WTC11 (cell line): ENCODE measurements at places on chromosomes 4 and X. TPM values are rescaled to one million over a fixed set of nuclear protein-coding genes. Genes with fewer than 3 reads are reported as not detected.

MAGEA4 gene
- 3.2 to 11.4 TPM (median 11.3 TPM) in 3 replicates for total RNA-seq

DNA sequence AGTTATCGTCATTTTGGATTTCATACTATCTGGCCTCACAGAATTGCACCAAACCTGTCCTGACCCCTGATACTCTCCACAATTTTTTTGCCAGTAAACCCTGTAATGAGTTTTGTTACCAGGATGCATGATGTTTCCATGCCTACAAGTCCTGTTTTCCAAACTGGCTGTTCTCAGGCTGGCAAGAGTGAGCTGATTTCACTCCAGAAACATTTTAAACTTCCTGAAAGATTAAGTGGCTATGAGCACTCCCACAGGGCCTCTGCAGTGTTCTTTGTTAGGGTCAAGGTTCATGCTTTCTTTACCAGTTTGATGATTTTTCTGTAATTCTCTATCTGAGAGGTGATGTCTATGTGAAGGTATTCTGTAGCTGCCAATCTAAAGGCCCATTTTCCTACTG, 31.7 kb upstream of the PDLIM3 start:
- H3K4me3 ChIP-seq = no peak overlapping the region
- H3K4me1 ChIP-seq = peaks cover 5% of the 10 kb centered on the region
- no peaks in the 10 kb centered on the region for H3K27me3 ChIP-seq
- peaks cover 16% of the 10 kb centered on the region for H3K36me3 ChIP-seq
- no peak for DNase-seq
- H3K27ac ChIP-seq = no peak overlapping the region

- H3K4me3 ChIP-seq = no peak overlapping the region
- H3K36me3 ChIP-seq = peaks cover 39% of the 10 kb centered on the region
- H3K27me3 ChIP-seq = no peaks in the 10 kb centered on the region
- peaks cover 30% of the 10 kb centered on the region for H3K4me1 ChIP-seq
Observed at GRCh38 chr4:188008377-188008776, 12.8 kb downstream of the ZFP42 start.

DNA sequence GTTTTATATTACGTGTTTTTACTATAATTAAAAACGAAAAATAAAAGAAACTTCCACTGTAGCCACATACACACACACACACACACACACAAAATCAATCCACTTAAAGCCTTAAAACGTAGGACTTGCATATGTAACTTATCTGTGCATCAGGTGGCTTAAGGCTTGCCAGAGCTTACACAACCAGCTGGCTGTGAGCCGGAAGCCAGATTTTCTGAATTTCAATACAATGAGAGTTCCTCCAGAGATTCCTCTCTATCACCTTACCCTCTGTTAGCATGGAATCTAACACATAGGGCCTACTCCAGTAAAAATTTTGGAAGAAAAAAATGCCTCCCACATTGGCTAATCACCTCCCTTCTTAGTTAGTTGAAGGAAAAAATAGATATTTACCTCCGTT, 27.9 kb upstream of the SLITRK4 start:
- H3K27me3 ChIP-seq = no peaks in the 10 kb centered on the region
- H3K27ac ChIP-seq = no peak overlapping the region

NAT8L gene
- 19.7 to 20.2 TPM (median 20.0 TPM) in 3 replicates for total RNA-seq

PABPC1L2A gene
- total RNA-seq = 0.39 to 1.1 TPM (median 0.83 TPM) in 3 replicates

DNA sequence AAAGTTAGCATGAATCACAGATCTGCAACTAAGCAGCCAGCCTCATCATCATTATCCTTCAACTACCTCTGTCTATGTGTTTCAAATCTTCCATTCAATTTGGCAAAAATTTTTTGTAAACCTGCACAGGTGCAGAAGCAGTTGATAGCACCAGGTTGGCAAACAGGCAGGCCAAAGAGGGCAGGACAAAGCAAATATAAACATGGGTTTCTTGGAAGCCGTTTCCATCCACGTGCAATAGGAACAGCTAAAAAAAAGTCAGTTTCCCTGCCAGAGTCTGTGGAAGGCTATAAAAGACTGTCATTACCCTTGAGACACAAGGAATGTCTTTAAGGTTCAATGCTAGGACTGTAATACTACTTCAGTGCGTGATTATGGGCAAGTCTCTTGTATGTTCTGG, 253.2 kb downstream of the PDHA2 start:
- 0 out of 2 replicates have a peak, but pooled peaks cover 3% of the 10 kb centered on the region for H3K4me1 ChIP-seq
- H3K4me3 ChIP-seq = no peak overlapping the region
- H3K36me3 ChIP-seq = no peaks in the 10 kb centered on the region
- H3K27me3 ChIP-seq = no peaks in the 10 kb centered on the region
- DNase-seq = no peak

DNA sequence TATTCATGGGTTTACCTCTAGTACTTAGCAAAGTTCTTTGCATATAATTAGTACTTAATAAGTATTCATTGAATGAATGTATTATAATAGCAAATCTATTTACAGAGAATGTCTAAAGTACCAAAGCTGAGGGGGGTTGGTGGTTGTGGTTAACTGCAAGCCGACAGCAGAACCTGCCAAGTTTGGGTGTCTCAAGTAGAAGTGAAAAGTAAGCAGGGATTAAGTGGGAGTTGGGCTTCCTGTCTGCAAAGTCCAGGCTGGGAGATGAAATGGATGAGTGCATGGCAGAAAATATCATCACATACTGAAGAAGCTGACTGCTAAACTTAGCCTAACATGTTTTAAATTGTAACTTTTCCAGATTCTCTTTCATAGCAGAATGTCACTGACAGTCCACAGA, 169.6 kb downstream of the CAMK2D start:
- H3K27ac ChIP-seq = no peak overlapping the region
- no peaks in the 10 kb centered on the region for H3K36me3 ChIP-seq
- no peak overlapping the region for H3K4me3 ChIP-seq

GRCh38 chr4:138299881-138300280, 57.7 kb upstream of the SLC7A11 start:
- DNase-seq = no peak
- H3K27me3 ChIP-seq = no peaks in the 10 kb centered on the region
- no peak overlapping the region for H3K4me3 ChIP-seq
- no peak overlapping the region for H3K27ac ChIP-seq
- H3K4me1 ChIP-seq = no peaks in the 10 kb centered on the region

DNA sequence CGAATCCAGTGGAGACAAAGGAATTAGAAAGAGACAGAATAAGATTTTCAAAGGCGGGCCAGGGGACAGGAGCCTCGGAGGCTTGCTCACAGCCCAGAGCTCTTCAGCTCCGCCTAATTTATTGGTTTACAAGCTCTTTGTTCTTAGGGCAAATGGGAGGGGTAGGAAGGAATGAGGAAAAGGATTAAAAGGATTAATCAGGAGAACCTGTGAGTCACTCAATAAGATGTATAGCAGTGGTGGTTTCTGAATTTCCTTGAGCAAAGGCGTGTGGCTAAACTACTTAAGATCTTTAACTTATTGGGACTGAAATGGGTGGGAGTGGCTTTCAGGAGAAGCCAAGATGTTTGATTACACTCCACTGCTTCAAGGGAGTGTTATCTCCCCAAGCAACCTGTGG, 456.0 kb upstream of the SPANXN1 start:
- no peak overlapping the region for H3K27ac ChIP-seq
- no peaks in the 10 kb centered on the region for H3K4me1 ChIP-seq
- no peak overlapping the region for H3K4me3 ChIP-seq
- peaks cover 42% of the 10 kb centered on the region for H3K36me3 ChIP-seq

PAGE2B gene
- 0.46 to 0.94 TPM (median 0.92 TPM) in 3 replicates for total RNA-seq

- H3K27ac ChIP-seq = no peak overlapping the region
- H3K36me3 ChIP-seq = no peaks in the 10 kb centered on the region
- peaks cover 16% of the 10 kb centered on the region for H3K4me1 ChIP-seq
- peaks cover 74% of the 10 kb centered on the region for H3K27me3 ChIP-seq
Observed at GRCh38 chrX:72306851-72307645, 1.3 kb upstream of the CITED1 start.

GRCh38 chr4:68445111-68445510, 2.2 kb upstream of the TMPRSS11E start:
- DNase-seq = no peak
- H3K4me1 ChIP-seq = peaks cover 53% of the 10 kb centered on the region
- no peak overlapping the region for H3K27ac ChIP-seq
- no peaks in the 10 kb centered on the region for H3K27me3 ChIP-seq

DCAF8L2 gene
- total RNA-seq = not detected in 3 replicates

PITX2 gene
- 11.3 to 24.9 TPM (median 12.2 TPM) in 3 replicates for total RNA-seq

EVC2 gene
- total RNA-seq = 4.8 to 6.3 TPM (median 5.8 TPM) in 3 replicates

- no peak for DNase-seq
- no peak overlapping the region for H3K4me3 ChIP-seq
- H3K4me1 ChIP-seq = 0 out of 2 replicates have a peak, but pooled peaks cover 2% of the 10 kb centered on the region
- H3K27me3 ChIP-seq = no peaks in the 10 kb centered on the region
Observed at GRCh38 chrX:20739038-20739745, 472.5 kb upstream of the RPS6KA3 start.

DMRTC1 gene
- 0.14 TPM in 2 of 3 replicates, not detected in the other for total RNA-seq

LINC00632 gene
- total RNA-seq = 29.7 to 43.6 TPM (median 42.0 TPM) in 3 replicates

CXCL1 gene
- 0.85 to 1.4 TPM (median 1.4 TPM) in 3 replicates for total RNA-seq

SOD3 gene
- total RNA-seq = 4.1 to 8.2 TPM (median 8.0 TPM) in 3 replicates

DNA sequence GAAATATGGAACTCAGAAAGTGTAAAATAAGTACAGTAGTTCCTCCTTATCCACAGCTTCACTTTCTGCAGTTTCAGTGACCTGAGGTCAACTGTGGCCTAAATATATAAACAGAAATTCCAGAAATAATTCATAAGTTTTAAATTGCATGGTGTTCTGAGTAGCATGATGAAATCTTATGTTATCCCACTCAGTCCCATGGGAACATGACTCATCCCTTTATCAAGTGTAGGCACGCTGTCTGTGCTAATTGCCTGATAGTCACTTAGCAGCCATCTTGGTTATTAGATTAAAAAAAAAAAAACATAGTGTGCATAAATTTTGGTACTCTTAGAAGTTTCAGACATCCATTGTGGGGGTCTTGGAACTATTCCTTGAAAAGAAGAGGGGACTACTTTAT, 983.4 kb upstream of the ADGRL3 start:
- H3K27ac ChIP-seq = no peak overlapping the region
- no peaks in the 10 kb centered on the region for H3K4me1 ChIP-seq
- no peaks in the 10 kb centered on the region for H3K36me3 ChIP-seq
- H3K4me3 ChIP-seq = no peak overlapping the region

- DNase-seq = no peak
- H3K36me3 ChIP-seq = no peaks in the 10 kb centered on the region
- no peaks in the 10 kb centered on the region for H3K4me1 ChIP-seq
- no peak overlapping the region for H3K27ac ChIP-seq
Observed at GRCh38 chr4:96459105-96459504, 619.2 kb downstream of the PDHA2 start.

GRCh38 chrX:56499372-56499771, 64.1 kb upstream of the UBQLN2 start:
- H3K27ac ChIP-seq = no peak overlapping the region
- H3K4me1 ChIP-seq = no peaks in the 10 kb centered on the region
- no peak overlapping the region for H3K4me3 ChIP-seq
- H3K36me3 ChIP-seq = no peaks in the 10 kb centered on the region

SYP gene
- 4.8 to 7.0 TPM (median 5.3 TPM) in 3 replicates for total RNA-seq

RRH gene
- 0.11 to 0.21 TPM in 2 of 3 replicates, not detected in the other for total RNA-seq

DNA sequence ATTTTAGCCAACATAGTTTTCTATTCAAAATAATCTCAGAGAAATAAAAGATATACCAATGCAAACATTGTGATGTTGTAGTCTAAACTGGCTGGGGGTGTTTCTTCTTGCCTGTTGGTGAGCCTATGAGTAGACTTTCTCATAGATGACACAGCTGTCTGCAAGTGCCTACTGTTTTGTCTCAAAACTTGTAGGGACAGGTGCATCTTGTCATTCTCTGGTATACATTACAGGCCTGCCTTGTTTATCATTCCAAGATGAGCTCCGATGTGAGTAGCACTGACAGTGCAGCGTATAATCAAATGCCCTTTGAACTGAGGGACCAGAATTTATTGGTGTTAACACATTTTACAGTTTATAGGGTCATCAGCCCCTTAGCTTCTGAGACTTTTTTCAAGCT, 353.8 kb downstream of the PRDM5 start:
- DNase-seq = no peak
- peaks cover 15% of the 10 kb centered on the region for H3K36me3 ChIP-seq
- H3K27me3 ChIP-seq = no peaks in the 10 kb centered on the region
- peaks cover 7% of the 10 kb centered on the region; the same call in 1 of the 2 replicates for H3K4me1 ChIP-seq

DNA sequence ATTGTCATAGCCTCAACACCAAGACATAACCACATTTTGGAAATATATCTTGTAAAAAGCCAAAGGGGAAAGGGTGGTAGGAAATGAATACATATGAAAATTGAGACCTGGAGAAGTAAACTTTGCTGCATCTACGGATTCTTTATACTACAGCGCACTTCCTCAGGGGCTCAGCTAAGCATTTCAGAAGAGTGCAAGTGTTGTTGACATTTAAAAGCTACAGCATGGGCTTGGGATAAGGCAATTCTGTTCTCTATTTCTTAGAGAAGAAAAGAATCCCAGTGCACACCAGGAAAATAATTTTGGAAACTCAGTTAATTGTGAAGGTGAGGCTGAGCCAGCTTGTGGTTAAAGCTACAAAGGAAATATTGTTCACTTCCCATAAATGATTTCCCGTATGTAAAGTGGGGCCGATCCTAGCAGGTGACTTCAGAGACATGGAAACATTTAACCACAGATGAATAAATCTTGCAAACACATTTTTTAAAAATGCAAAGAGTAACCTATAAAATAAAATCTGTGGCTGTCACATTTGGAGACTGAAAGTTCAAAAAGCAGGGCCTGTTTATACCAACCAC, 12.6 kb upstream of the GBA3 start:
- no peaks in the 10 kb centered on the region; the same call in 1 of the 2 replicates for H3K27me3 ChIP-seq
- DNase-seq = no peak
- no peak overlapping the region for H3K4me3 ChIP-seq
- 0 out of 2 replicates have a peak, but pooled peaks cover 3% of the 10 kb centered on the region for H3K4me1 ChIP-seq
- no peaks in the 10 kb centered on the region for H3K36me3 ChIP-seq

- DNase-seq = no peak
- H3K4me3 ChIP-seq = no peak overlapping the region
- H3K4me1 ChIP-seq = no peaks in the 10 kb centered on the region
- no peaks in the 10 kb centered on the region for H3K36me3 ChIP-seq
- H3K27me3 ChIP-seq = no peaks in the 10 kb centered on the region
Observed at GRCh38 chr4:14827111-14827510, 175.2 kb upstream of the CPEB2 start.

DNA sequence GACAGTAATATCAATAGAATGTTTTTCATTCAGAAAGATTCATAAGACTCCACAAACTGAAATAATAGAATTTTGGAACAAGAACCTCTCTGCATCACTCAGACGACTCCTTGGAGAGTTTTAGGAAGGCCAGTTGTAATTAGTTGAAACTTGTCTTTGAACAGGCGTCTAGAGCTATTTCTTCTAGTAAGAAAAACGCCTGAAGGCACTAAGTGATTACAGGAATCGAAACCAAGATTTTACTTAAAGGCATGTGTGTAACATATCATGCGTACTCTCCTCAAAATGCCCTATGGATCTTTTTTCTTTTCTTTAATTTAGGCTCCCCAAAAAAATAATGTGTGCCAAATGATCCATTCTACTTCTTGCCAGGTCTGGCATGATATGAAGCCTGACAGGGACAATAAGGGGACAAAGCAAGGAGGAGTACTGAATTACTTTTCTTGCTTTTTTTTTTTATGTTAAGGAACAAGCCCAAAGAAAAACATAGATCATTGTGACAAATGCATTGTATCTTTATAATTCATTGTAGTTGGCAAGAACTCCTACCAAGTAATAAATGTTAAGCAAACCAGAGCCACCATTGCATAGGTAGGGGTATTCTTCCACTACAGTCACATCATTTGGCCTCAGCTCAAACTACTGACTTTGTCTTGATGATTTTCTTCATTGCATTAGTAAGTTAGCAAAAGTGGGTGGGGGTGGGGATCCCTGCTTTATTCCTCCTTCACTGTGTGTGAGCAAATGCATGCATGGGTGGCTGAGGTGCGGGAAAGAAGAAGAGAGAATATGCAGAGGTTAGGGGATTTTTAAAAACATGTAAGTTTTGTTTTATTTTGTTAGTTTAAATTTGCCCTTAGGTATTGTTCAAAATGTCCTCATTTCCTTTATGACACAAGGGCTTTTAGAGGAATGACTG, 79.9 kb upstream of the ATOH1 start:
- H3K27ac ChIP-seq = no peak overlapping the region
- no peaks in the 10 kb centered on the region for H3K36me3 ChIP-seq
- no peak overlapping the region for H3K4me3 ChIP-seq
- H3K4me1 ChIP-seq = peaks cover 15% of the 10 kb centered on the region
- DNase-seq = no peak
- H3K27me3 ChIP-seq = no peaks in the 10 kb centered on the region
